ENCODE measurements at places on chromosomes 7 and 10.

DNA sequence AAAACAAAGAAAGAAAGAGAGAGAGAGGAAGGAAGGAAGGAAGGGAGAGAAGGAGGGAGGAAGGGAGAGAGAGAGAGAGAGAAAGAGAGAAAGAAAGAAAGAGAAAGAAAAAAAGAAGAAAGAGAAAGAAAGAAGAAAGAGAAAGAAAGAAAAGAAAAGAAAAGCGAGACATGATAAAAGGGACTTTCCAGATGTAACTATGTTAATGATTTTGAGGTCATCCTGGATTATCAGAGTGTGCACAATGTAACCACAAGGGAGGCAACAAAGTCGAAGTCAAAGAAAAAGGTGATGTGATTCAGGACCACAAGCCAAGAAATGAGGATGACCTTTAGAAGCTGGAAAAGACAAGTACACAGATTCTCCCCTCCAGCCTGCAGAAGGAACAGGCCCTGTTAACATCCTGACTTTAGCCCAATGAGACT lies 48.9 kb upstream of the PAX2 start:
- DNase-seq: no peak

DNA sequence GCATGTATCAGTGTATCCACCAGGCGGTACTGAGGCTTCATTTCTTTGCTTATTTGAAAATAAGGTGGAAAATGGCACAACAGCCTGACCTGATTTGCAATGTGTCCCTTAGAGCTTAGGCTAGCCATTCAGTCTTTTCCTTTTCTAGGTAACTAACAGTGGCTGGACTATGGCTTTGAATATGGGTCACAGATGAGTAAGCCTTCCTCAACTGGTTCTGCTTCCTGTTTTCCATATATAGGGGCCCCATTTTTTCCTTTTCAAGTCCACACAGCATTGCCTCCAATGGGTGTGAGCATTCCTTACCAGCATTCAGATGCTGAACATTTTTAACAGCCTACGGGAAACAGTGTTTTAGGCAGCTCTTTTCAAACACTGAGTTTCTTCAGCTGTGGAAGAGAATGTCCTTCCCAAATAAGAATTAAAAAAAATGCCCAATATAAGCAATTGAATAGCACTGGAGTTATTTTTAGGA lies 3.9 kb upstream of the ITGB1 start:
- no peak for DNase-seq

- no peak for DNase-seq
These were observed 7.9 kb downstream of the NUDT13 start for GRCh38 chr10:73117976-73118743.

- no peak for DNase-seq
These were observed 45.2 kb upstream of the SPOCK2 start for GRCh38 chr10:72133517-72133916.

GRCh38 chr7:99679032-99679399 lies 780 bp downstream of the CYP3A5 start:
- no peak for DNase-seq

DNA sequence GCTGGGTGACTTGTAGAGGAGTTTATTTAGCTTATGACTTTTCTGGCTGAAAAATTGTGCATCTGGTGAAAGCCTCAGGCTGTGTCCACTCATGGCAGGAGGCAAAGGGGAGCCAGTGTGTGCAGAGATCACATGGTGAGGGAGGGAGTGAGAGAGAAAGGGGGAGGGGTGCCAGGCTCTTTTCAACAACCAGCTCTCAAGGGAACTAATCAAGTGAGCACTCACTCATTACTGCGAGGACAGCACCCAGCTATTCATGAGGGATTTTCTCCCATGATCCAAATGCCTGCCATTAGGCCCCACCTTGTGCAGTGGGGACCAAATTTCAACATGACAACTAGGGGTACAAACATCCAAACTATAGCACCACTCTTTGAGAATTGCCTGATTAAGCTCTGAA lies 590.2 kb downstream of the MAGI2 start:
- DNase-seq: no peak

All from right lobe of liver (tissue), 6 donors.